ENCODE measurements at places on chromosomes 12 and 14.

DNA sequence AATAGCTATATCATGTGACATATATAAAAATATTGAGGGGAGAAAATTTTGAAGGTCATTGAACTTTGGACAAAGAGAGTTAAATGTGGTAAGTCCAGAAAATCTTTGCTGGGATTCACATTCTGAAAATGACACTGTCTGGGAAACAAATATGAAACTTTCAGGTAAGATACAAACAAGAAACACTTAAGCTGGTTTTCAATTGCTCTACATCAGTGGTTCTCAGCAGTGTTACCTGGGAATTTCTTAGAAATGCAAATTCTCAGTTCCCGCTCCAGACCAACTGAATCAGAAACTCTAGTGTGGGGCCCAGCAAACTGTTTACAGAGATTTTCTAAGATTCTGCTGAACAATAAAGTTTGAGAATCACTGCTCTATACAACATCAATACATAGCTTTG is 3.6 kb upstream of the CDK17 start:
- DNase-seq: no peak

- peak; percentile 90 for DNase-seq
Measured at GRCh38 chr12:109725321-109726105, 11.9 kb downstream of the FAM222A start.

GRCh38 chr12:105581420-105581819 is 250.9 kb downstream of the C12orf75 start:
- DNase-seq: no peak

GRCh38 chr12:15928870-15929571 is 17.9 kb downstream of the DERA start:
- no peak for DNase-seq

DNA sequence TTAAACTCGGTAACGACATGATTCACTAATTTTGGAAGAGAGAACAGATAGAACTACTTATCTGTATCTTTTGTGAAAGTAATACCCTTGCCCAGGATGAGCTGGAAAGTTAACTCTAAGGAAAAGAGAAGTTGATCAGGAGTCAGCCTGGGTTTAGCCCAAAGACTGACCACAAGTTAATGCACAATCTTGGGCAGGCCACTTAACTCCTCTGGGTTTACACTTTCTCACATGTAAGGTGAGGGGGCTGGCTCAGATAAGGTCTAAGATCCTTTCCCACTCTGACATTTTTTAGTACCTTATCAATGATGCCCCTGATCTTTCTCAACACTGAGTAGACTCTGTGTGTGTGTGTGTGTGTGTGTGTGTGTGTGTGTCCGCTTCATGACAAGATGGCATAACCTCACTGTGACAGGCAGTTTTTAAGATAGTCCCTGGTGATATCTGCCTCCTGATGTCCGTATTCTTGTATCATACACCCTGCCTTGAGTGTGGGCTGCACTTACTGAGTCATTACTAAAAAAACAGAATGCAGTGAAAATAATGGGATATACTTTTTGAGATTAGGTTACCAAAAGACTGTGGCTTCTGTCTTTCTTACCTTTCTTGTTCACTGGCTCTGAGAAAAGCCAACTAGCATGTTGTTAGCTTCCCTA is 56.2 kb upstream of the CCDC198 start:
- no peak for DNase-seq

- no peak for DNase-seq
Measured at GRCh38 chr14:99401621-99402284, 78.9 kb downstream of the SETD3 start.

- DNase-seq: no peak
Measured at GRCh38 chr14:23933742-23934128, 19.8 kb upstream of the DHRS4 start.

- DNase-seq: no peak
Measured at GRCh38 chr12:123771261-123771660, 9.2 kb downstream of the DNAH10 start.

DNA sequence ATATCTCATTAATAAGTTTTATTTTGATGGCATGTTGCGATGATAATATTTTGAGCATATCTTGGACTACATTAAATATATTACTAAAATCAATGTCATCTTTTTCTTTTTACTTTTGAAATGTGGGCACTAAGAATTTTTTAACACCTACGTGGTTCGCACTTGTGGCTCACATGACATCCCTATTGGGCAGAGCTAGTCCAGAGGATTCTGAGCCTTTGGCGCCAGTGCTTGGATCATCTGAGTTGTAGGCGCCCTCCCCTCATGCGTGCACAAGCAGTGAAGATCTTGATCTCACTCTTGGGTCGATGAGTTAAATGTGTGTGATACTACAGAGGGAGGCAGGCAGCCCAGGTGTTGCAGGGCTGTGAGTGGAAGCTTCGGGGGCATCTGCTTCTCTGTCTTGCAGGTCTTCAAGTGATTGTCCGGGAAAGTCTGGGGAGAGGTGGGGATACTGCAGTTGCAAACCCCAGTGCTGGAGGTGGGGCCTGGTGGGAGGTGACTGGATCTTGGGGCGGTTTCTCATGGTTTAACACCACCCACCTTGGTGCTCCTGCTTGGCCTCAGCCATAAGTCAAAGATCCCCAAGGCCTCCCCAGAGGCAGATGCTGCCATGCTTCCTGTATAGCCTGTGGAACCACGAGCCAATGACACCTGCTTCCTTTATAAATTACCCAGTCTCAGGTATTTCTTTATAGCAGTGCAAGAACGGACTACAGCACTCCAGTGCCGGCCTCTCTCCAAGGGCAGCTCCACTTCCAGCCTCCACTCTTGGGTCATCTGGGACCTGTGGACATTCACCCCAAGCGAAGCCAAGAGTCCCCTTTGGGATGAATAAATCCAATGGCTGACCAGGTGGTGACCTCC is 46.1 kb upstream of the PPP2R5C start:
- no peak for DNase-seq

- DNase-seq: no peak
Measured at GRCh38 chr14:78959674-78960264, 789.6 kb downstream of the NRXN3 start.

DNA sequence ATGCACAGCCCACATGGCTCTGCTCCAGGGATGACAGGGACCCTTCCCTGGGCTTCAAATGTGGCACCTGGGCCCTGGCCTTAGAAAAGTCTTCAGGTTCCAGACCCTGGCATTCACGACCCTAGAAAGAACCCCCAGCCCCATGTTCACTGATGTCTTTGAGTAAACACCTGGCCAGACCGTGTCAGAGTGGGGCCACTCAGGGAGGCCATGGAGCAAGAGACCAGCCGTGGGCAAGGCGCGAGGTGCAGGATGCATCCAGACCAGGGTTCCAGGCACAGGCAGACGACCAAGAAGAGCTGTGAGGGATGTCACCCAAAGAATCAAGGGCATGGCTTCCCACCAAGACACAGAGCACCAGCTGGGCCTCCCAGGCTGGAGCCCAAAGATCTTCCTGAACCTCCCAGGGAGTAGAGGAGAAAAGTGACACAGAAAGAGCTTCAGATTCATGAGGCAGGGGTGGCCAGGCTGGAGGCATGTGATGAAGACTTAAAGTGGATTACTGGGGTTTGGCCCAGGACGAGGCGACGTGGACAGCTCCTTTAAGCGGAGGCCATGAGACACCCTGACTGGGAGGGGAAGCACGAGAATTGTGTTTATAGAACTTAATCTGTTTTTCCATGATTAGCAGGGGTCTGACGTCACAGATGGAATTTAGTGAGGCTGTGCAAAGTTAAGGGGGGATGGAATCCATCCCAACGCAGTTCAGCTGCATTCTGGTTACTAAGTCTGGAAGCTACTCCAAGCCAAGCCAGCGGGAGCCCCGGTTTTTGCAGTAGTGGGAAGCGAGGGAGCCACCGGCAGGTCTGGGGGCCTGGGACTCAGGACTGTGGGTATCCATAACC is 61.6 kb downstream of the ARL6IP4 start:
- peak; percentile 54 for DNase-seq

GRCh38 chr12:7411343-7411742 is 32.6 kb downstream of the CD163L1 start:
- DNase-seq: no peak

DNA sequence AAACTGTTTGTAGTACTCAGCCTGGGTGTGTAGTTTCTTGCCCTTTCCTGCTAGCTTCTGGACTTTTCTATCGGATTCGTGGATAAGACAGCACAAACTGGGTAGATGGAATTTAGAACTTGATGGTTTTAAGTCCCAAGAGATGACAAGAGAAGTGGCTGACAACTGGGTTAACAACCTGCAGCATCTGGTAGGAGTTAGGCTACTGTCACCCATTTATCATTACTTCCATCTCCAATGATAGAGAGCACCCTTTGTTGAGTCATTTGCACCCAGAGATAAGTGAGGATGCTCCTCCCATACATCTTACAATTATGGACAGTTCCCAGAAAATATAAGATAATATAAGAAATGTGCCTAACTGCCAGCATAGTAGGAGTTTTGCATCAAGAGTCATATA is 50.2 kb upstream of the FLRT2 start:
- no peak for DNase-seq

DNA sequence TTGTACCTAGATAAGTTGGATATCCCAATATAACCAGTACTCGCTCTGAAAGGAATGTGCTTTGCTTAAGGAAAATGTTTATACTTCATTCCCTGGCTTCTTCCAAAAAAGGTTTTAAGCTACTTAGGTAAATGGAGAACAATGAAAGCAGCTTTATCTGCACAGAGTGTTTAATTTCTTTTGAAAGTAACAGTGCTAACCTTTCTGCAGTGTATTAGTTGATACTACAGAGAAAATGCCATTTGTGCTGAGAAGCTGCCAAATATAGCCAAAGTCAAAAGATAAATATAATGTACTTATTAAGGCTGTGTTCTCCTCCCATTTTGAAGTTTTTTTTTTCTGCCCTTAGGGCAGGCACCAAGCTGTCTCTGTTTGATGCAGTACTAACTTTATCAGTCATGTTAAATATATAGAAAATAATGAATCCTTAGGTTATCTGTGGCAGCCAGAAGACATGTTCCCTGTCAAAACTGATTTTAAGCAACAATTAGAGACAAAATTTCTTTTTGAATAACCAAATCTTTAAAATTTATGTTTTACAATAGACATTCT is 145.4 kb upstream of the KITLG start:
- DNase-seq: no peak

GRCh38 chr12:27607591-27607990 is 83.6 kb downstream of the PPFIBP1 start:
- no peak for DNase-seq

- no peak for DNase-seq
Measured at GRCh38 chr14:65847075-65847847, 434.7 kb downstream of the FUT8 start.

DNA sequence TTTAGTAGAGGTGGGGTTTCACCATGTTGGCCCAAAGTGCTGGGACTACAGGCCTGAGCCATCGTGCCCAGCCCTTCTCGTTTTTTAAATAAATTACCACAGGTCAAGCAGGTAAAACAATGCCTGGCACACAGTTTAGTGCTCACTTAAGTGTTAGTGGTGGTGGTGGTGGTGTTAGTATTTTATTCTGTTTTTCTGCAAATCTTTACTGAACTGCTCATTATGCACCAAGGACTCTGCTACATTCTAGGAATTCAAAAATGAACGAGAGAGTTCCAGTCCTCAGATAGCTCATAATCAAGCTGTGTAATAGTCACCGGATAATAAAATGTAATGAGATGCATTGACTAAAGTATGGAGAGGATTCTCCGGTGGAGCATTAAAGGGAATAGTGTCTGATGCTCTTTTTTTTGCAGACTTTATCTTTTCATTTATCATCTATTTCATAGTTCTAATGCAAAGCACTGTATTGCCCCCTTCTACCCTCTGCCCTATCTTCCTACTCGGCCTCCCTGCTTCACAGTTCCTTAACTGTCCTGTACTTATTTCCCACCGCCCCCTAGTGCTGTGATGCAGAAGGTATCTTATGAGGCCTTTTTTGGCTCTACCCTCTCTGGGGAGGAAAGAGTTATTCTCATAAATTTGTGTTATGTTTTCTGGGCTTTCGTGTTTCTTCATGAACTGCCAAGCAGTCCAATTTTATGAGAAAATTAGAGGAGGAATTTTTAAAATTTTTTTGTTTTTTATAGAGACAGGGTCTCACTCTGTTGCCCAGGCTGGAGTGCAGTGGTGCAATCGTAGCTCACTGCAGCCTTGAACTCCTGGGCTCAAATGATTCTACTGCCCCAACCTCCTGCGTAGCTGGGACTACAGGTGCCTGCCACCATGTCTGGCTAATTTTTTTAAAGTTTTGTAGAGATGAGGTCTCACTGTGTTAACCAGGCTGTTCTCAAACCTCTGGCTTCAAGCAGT is 1.0 kb downstream of the ITFG2 start:
- no peak for DNase-seq

DNA sequence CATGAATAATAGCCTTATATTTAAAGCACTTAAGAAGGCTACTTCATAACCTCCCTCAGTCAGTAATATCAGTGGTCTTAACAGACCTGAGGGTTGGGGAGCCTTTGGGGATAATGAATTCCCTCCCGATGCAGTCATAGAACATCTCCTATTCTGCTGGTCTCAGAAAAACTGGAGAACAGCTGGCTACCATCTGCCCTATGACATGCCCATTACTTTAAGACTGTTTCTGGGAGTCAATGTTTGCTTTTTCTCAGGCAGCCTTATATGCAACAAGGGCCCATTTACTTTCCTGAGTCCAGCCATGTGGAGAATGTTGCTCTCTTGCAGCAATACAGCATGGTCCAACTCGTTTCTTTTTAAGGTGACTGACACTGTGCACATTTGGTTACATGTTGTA is 161.7 kb upstream of the PARP11 start:
- DNase-seq: no peak

GRCh38 chr14:68389943-68390342 is 402.9 kb downstream of the ZFP36L1 start:
- DNase-seq: no peak

DNA sequence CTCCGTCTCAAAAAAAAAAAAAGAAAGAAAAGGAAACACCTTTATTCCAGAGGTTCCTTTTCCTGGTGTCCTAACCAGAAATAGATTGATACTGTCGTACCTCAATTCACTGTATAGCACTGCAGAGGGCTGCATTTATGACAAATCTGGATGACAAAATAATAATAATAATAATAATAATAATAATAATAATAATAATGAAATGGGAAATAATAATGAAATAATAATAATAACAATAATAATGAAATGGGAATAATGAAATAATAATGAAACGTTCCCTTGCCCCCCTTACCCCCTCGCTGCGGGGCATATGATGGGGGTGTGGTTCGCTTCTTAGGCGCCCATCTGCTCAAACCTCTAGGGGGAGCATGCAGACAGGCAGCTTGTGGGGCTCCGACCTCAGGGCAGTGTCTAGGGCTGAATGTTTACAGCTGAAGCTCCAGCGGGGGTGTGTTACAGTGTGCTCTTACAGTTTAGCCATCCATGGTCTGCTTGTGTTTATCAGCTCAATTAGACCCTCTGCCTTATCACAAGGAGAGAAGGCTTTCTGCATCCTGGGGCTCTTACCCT is 1088.3 kb upstream of the SEL1L start:
- DNase-seq: no peak

DNA sequence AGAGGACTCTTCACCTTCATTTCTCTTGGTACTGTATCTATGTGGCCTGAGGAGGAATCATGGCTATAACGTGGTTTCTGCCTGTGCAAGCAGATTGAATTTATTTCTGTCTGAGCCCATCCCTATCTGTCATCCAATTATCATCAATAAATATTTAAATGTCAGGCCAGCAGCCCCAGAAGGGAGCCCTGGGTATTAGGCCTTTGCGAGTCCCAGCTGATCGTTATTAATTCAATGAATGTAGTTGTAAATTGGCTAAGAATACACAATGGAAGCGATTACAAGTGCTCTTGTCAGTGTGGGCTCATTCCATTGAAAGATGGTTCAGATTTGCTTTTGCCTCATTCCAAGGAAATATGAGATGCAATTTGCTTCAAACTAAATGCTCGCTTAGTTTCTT is 142.0 kb downstream of the KTN1 start:
- DNase-seq: no peak
